ENCODE measurements at places on chromosomes 13 and 19.

- DNase-seq = no peak
These were observed 23.7 kb upstream of the SHISA2 start for GRCh38 chr13:26075498-26075897.

DNA sequence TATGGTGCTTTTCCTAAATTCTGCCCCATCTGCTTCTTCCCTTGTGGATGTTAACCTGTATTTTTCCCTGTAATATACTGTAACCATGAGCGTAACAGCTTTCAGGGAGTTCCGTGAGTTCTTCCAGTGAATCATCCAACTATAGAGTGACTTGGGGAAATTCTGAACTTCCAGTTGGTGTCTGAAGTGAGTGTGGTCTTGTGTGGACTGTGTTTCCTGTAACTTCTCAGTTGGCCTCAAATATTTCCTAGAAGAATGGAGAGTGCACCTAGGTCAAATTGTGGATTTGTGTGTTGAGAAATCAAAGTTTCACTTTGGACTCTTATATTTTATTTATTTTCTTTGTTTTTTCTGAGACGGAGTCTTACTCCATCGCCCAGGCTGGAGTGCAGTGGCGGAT, 11.0 kb upstream of the ZNF766 start:
- DNase-seq = no peak

GRCh38 chr13:91740756-91741155, 342.3 kb downstream of the GPC5 start:
- DNase-seq = no peak

DNA sequence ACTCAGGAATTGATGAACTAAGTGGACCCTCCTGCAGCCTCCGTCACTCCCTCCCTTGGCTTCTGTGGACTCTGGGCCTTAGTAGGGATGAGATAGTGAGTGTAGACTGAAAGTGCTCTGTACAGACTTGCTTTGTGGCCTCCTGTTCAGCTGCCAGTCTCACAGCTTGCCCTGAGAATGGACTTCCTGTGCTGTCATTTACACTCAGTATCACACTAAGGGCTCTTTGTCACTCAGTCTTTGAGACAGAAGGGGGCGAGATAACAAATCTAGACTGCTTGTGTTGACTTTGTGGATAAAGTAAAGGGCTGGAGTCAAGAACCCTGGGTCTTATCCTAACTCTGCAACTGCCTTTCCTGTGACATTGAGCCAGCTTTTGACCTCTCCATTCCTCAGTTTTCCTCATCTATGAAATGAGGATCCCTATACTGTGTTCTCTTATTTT, 21.0 kb upstream of the SPRY2 start:
- DNase-seq = peak; percentile 25

DNA sequence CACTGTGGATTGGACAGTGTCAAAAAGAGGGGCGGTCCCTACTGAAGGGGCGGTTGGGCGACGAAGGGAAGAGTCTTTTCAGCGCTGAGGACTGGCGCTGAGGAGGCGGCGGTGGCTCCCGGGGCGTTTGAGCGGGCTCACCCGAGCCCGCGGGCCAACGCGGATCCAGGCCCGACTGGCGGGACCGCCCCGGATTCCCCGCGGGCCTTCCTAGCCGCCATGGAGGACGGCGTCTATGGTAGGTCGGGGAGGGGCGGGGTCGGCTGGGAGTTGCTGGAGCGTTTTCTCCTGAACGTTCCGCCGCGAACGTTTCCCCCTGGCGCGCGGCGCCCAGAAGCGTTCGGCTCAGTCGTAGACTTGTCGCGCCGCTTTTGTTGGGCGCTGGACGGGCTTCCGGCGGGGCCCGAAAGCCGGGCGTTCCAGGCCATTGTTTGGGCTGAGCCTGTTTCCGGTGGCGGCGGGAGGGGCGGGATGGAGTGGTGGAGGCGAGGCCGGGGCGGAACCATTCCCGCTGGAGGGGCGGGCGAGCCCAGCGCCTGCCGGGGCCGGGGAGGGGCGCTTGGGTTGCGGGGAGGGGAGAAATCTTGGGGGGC, at the start of gene CYTH2:
TSS of gene CYTH2 (plus strand) at position 81 of the 593 bp plus-strand sequence. CDS start at position 220, 139 bp downstream.
- peak; percentile 74 for DNase-seq

All from GM10248 (cell line).